ENCODE measurements at places on chromosomes 3 and 15. TPM values are rescaled to one million over a fixed set of nuclear protein-coding genes. Genes with fewer than 3 reads are reported as not detected.

DNA sequence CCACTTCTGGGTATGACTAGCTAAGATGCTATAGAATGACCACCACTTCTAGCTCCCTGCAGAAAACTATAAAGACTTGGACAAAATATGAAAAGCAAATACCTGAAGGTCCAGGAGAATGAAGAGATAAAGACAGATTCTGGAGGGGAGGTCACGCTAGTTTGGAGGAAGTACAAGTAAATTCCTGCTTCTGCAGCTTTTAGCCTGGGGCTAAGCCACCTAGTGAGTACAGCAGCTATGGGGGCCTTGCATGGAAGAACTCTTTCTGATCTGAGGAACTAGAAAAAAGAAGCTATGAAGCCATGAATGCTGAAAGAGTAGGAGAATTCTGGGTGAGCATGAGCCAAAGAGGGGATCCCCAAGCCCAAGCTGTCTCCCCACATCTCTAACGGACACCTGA, 29.8 kb downstream of the NRG4 start:
- no peak overlapping the region for H3K27ac ChIP-seq
- H3K4me1 ChIP-seq: no peaks in the 10 kb centered on the region
- H3K36me3 ChIP-seq: no peaks in the 10 kb centered on the region
- H3K27me3 ChIP-seq: no peaks in the 10 kb centered on the region
- no peak for DNase-seq

- H3K36me3 ChIP-seq: no peaks in the 10 kb centered on the region
- H3K4me1 ChIP-seq: no peaks in the 10 kb centered on the region
- no peak overlapping the region for H3K4me3 ChIP-seq
- DNase-seq: no peak
- H3K27ac ChIP-seq: no peak overlapping the region
Measured at GRCh38 chr15:88069561-88069960, 187.0 kb downstream of the NTRK3 start.

DNA sequence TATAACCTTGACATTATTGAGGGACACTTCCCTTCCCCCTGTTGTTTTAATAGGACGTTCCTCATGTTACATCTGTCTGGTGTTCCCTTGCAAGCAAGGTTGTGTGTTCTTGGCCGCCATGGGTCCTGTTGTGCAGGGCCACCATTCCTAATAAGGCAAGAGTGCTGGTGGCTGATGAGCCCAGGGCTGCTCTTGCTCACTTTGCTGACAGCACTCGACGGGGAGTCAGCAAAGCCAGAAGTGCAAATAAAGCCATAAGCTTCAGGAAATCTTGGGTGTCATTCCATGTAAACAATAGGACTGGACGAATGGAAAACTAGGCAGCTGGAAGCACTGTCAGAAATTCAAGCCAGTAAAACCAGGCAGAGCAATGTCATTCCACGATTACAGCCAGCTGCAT, 75.8 kb downstream of the SQOR start:
- H3K36me3 ChIP-seq: no peaks in the 10 kb centered on the region
- H3K4me1 ChIP-seq: no peaks in the 10 kb centered on the region
- no peak overlapping the region for H3K27ac ChIP-seq
- no peak for DNase-seq

DNA sequence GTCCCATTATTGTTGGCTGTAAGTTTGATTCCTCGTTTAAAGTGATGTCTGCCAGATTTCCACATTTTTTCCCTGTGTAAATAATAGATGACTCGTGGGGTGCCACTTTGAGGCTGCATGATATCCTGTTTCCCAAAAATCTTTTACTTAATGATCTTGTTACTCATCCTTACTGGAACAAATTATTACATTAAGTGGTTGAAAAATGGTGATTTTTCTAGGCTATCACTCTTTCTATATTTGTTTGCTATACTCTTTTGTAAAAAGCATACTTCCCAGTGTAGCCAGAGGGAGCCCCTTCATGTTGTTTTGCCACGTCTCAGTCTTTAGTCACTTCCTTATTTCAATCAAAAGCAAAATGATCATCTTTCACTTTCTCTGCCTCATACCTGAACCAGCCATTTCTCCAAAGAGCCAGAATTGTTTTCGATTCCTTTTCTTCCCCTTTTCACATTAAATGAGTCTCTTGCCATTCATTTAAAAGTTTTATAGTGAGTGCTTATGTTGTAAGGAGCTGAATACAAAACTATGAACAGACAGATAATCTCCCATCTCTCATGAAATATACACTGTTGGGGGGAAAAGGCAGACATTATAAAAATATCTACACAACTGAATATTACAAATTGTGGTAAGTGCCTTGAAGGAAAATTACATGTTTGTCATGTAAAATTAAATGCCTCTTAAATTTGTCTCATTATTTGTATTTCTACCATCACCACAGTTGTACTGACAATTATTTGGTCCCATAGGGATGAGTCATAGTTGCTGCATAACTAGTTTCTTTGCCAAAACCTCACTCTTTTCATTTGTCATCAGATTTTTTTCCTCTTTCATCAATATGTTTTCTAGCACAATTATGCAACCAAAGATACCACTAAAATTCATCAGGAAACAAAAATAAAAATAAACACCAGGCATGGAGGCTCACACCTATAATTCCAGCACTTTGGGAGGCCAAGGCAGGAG, 41.5 kb downstream of the ADGRG7 start:
- no peak overlapping the region for H3K4me3 ChIP-seq
- no peaks in the 10 kb centered on the region for H3K36me3 ChIP-seq
- no peak for DNase-seq
- no peaks in the 10 kb centered on the region for H3K4me1 ChIP-seq

- no peak overlapping the region for H3K4me3 ChIP-seq
- H3K27ac ChIP-seq: no peak overlapping the region
- peaks cover 4% of the 10 kb centered on the region for H3K4me1 ChIP-seq
Measured at GRCh38 chr3:12135029-12135657, 23.6 kb downstream of the TIMP4 start.

KIF15 gene
- not detected for total RNA-seq

CPN2 gene
- not detected for total RNA-seq

ROPN1 gene
- total RNA-seq: not detected

SMC4 gene
- total RNA-seq: 14.4 TPM

Data from ovary (tissue), 10 donors.